ENCODE measurements at places on chromosomes 1 and 21. TPM values are rescaled to one million over a fixed set of nuclear protein-coding genes. Genes with fewer than 3 reads are reported as not detected.

OR2T35 gene
- not detected for total RNA-seq

JAM2 gene
- 15.6 TPM for total RNA-seq

VN1R5 gene
- total RNA-seq, result not detected

FAM229A gene
- total RNA-seq, result 1.8 TPM

GJA5 gene
- total RNA-seq, result 8.8 TPM

LIN28A gene
- not detected for total RNA-seq

CTH gene
- total RNA-seq, result 1.1 TPM

DPT gene
- total RNA-seq, result 39.5 TPM

LAMB3 gene
- 1.1 TPM for total RNA-seq

SLC9C2 gene
- not detected for total RNA-seq

NADK gene
- total RNA-seq, result 31.2 TPM

TAGLN2 gene
- 162 TPM for total RNA-seq

GRCh38 chr1:241817956-241818612 is 29.9 kb upstream of the EXO1 start:
- H3K27me3 ChIP-seq, result no peaks in the 10 kb centered on the region
- no peaks in the 10 kb centered on the region for H3K36me3 ChIP-seq
- no peak for DNase-seq
- no peak overlapping the region for H3K4me3 ChIP-seq

DNA sequence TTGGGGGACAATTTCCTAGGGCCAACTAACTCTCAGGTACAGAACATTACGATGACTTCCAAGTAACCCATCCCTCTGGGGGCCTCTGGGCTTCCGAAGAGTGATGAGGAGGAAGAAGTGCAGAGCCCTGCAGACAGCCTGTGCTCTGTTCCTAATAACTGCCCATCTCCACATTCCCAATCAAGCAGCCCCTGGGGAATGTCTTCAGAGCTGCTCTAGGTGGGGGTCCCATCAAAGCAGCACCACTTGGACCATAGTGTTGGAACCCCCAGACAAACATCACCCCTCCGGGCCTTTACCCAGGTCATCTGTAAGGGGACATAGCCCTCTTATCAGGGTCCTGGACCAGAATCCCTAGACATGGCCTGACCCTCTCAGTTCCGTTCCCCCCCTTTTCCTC is 357.3 kb downstream of the NPHP4 start:
- DNase-seq, result no peak
- no peaks in the 10 kb centered on the region for H3K36me3 ChIP-seq
- H3K4me3 ChIP-seq, result no peak overlapping the region
- no peak overlapping the region for H3K27ac ChIP-seq
- H3K4me1 ChIP-seq, result no peaks in the 10 kb centered on the region
- H3K27me3 ChIP-seq, result peaks cover 9% of the 10 kb centered on the region

GRCh38 chr1:186244825-186245224 is 130.2 kb downstream of the TPR start:
- H3K36me3 ChIP-seq, result no peaks in the 10 kb centered on the region
- H3K4me1 ChIP-seq, result no peaks in the 10 kb centered on the region
- DNase-seq, result no peak

GRCh38 chr1:168179438-168180147 is 831 bp downstream of the TIPRL start:
- H3K4me1 ChIP-seq, result peaks cover 14% of the 10 kb centered on the region
- peak overlapping the region; percentile 96 for H3K27ac ChIP-seq
- H3K4me3 ChIP-seq, result peak overlapping the region; percentile 74
- H3K36me3 ChIP-seq, result peaks cover 8% of the 10 kb centered on the region
- H3K27me3 ChIP-seq, result no peaks in the 10 kb centered on the region
- no peak for DNase-seq

DNA sequence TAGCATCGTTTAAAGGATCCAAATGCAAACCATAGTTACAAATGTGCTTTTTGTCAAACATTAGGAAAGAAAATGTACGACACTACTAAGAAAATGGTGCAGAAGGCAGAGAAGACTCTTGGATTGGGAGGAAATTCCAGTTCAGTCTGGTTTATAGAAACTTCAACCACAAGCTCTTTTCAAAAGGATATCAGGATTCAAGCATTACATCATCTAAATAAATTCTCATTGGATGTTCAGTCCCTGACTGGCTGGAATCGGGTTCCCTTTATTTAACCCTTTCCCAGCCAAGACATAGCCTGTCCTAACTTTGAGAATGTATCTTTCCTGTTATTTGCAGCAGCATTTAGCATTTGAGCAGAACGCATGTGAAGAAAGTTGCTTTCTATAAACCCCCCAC is 184.6 kb downstream of the LMO4 start:
- DNase-seq, result no peak
- no peaks in the 10 kb centered on the region for H3K27me3 ChIP-seq
- H3K4me1 ChIP-seq, result no peaks in the 10 kb centered on the region
- H3K27ac ChIP-seq, result no peak overlapping the region
- no peak overlapping the region for H3K4me3 ChIP-seq
- no peaks in the 10 kb centered on the region for H3K36me3 ChIP-seq

DNA sequence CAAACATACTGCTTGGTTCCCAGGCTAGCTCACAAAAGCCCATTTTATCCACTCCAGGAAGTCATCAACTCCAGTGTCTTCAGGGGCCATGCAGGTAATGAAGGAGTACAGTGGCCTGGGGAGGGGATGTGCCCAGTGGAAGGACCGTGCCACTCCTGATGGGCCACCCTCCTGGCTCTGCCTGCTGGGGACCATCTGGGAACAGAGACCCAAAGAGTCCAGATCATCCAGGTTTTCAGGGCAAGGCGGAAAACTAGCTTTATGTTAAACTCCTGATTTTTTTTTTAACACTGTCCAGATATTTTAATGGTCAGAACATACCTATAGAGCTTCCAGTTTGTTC is 75.6 kb downstream of the CD46 start:
- no peaks in the 10 kb centered on the region for H3K36me3 ChIP-seq
- no peaks in the 10 kb centered on the region for H3K27me3 ChIP-seq
- H3K27ac ChIP-seq, result peak overlapping the region; percentile 100
- DNase-seq, result no peak
- H3K4me3 ChIP-seq, result no peak overlapping the region

- H3K27me3 ChIP-seq, result no peaks in the 10 kb centered on the region
- H3K27ac ChIP-seq, result no peak overlapping the region
- H3K4me3 ChIP-seq, result no peak overlapping the region
- DNase-seq, result no peak
Observed at GRCh38 chr1:236484310-236484971, 39.3 kb upstream of the LGALS8 start.

DNA sequence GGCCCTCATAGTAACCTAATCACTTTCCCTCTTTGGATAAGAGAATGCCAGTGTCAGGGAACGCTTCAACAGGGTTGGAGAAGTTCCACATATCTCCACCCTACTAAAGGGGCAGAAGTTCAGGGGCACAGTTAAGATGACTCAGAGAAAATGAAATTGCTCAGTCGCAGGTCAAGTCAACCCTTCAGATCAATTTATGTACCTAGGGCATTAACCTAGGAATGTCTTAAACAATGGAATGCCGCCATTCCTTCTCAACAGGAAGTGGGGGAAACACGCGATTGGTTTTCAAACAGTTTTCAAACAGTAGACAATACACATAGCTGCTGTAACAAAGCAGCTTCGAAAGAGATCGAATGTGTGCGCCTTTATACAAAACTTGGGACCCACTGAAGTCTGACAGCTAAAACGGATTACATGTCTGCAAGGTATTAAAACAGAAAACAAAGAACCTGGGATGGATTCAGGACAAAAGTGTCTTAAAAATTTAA is 897 bp downstream of the SLC25A24 start:
- H3K4me3 ChIP-seq, result peak overlapping the region; percentile 83
- no peaks in the 10 kb centered on the region for H3K36me3 ChIP-seq
- no peaks in the 10 kb centered on the region for H3K27me3 ChIP-seq

- H3K4me3 ChIP-seq, result no peak overlapping the region
- DNase-seq, result no peak
- H3K4me1 ChIP-seq, result no peaks in the 10 kb centered on the region
- no peak overlapping the region for H3K27ac ChIP-seq
- H3K36me3 ChIP-seq, result peaks cover 3% of the 10 kb centered on the region
Observed at GRCh38 chr1:111417755-111418154, 9.8 kb downstream of the OVGP1 start.

DNA sequence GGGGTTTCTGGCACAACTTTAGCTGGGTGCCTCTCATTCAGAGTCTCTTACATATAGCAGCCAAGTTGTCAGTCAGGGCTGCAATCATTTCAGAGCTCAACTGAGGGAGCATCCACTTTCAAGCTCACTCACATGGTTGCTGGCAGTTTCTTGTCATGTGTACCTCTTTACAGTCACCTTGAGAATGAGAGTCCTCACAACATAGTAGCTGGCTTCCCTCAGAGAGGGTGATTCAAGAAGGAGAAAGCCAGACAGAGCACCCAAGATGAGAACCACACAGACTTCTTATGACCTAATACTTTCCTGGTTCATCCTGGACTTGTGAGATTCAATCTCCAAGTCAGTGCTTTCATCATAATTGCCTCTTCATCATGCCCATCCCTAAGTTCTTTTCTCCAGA is 57.2 kb downstream of the DPT start:
- H3K4me3 ChIP-seq, result no peak overlapping the region
- H3K27me3 ChIP-seq, result no peaks in the 10 kb centered on the region
- H3K36me3 ChIP-seq, result no peaks in the 10 kb centered on the region
- no peak overlapping the region for H3K27ac ChIP-seq
- no peaks in the 10 kb centered on the region for H3K4me1 ChIP-seq

GRCh38 chr1:204304067-204304466 is 55.7 kb downstream of the PLEKHA6 start:
- no peaks in the 10 kb centered on the region for H3K36me3 ChIP-seq
- H3K27me3 ChIP-seq, result no peaks in the 10 kb centered on the region
- DNase-seq, result no peak
- no peak overlapping the region for H3K27ac ChIP-seq
- no peak overlapping the region for H3K4me3 ChIP-seq
- peaks cover 38% of the 10 kb centered on the region for H3K4me1 ChIP-seq

DNA sequence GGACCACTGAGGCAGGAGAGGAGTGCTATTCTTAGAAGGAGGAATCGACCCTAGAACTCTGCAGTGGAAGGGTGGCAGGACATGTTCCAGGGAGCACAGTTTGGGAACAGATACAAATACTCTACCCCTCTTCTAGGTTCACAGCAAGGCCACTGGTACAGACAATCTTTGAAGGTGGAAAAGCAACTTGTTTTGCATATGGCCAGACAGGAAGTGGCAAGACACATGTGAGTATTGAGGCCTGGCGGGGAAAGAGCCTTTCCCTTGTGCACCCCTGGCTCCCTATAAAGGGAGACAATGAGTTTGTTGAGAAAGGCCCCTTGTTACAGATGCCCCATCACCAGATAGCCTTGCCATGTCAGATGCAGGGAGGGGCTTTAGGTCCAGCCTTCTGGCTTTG is 17.8 kb downstream of the KIF2C start:
- no peaks in the 10 kb centered on the region for H3K36me3 ChIP-seq
- DNase-seq, result no peak
- no peak overlapping the region for H3K27ac ChIP-seq
- H3K4me3 ChIP-seq, result no peak overlapping the region
- no peaks in the 10 kb centered on the region for H3K4me1 ChIP-seq

GRCh38 chr1:81499487-81499886 is 301.2 kb upstream of the ADGRL2 start:
- H3K27me3 ChIP-seq, result no peaks in the 10 kb centered on the region
- no peaks in the 10 kb centered on the region for H3K36me3 ChIP-seq
- peak overlapping the region; percentile 28 for H3K27ac ChIP-seq
- DNase-seq, result no peak
- H3K4me1 ChIP-seq, result peaks cover 4% of the 10 kb centered on the region

- peaks cover 29% of the 10 kb centered on the region for H3K4me1 ChIP-seq
- no peaks in the 10 kb centered on the region for H3K36me3 ChIP-seq
- H3K27ac ChIP-seq, result peak within 1 kb of the TSS; percentile 82
- no peaks in the 10 kb centered on the region for H3K27me3 ChIP-seq
- DNase-seq, result peak; percentile 69
- H3K4me3 ChIP-seq, result peak within 1 kb of the TSS; percentile 95
Observed at GRCh38 chr1:157993147-157993917, at the start of gene KIRREL1. Gene KIRREL1 (plus strand): TSS chr1:157993645. CDS start chr1:157993677, 32 bp downstream.

GRCh38 chr1:39528082-39528481 is 36.6 kb downstream of the BMP8A start:
- no peak overlapping the region for H3K4me3 ChIP-seq
- H3K27me3 ChIP-seq, result no peaks in the 10 kb centered on the region
- no peak overlapping the region for H3K27ac ChIP-seq
- DNase-seq, result no peak

- no peaks in the 10 kb centered on the region for H3K36me3 ChIP-seq
- H3K27me3 ChIP-seq, result no peaks in the 10 kb centered on the region
- no peak for DNase-seq
- no peak overlapping the region for H3K27ac ChIP-seq
- no peaks in the 10 kb centered on the region for H3K4me1 ChIP-seq
- no peak overlapping the region for H3K4me3 ChIP-seq
Observed at GRCh38 chr1:241045659-241046058, 311.3 kb downstream of the RGS7 start.

GRCh38 chr21:44617071-44617501 is 5.2 kb downstream of the KRTAP10-8 start:
- no peak for DNase-seq
- H3K27ac ChIP-seq, result no peak overlapping the region
- H3K4me1 ChIP-seq, result no peaks in the 10 kb centered on the region
- H3K36me3 ChIP-seq, result no peaks in the 10 kb centered on the region
- H3K27me3 ChIP-seq, result no peaks in the 10 kb centered on the region
- no peak overlapping the region for H3K4me3 ChIP-seq

GRCh38 chr1:202225131-202225530 is 31.5 kb downstream of the LGR6 start:
- H3K27me3 ChIP-seq, result peaks cover 3% of the 10 kb centered on the region
- H3K4me3 ChIP-seq, result no peak overlapping the region
- DNase-seq, result no peak
- no peaks in the 10 kb centered on the region for H3K4me1 ChIP-seq
- no peak overlapping the region for H3K27ac ChIP-seq
- no peaks in the 10 kb centered on the region for H3K36me3 ChIP-seq

DNA sequence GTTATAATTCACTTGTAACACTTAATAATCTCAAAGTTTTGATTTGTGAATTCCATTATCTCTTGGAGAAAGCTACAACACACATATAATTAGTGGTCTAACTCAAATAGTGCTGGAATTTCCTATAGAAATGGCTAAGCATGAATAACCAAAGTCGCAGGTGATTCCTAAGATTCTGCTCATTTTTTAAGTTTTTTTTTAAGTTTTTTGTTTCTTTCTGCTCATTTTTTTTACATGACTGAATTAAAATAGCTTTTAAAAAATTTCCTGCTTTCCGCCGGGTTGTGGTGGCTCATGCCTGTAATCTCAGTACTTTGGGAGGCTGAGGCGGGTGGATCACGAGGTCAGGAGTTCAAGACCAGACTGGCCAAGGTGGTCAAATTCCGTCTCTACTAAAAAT is 90.4 kb downstream of the APP start:
- no peaks in the 10 kb centered on the region for H3K36me3 ChIP-seq
- H3K27ac ChIP-seq, result no peak overlapping the region
- H3K4me3 ChIP-seq, result no peak overlapping the region
- H3K4me1 ChIP-seq, result peaks cover 13% of the 10 kb centered on the region
- no peak for DNase-seq

- no peak for DNase-seq
- H3K27me3 ChIP-seq, result no peaks in the 10 kb centered on the region
- H3K36me3 ChIP-seq, result no peaks in the 10 kb centered on the region
- no peaks in the 10 kb centered on the region for H3K4me1 ChIP-seq
- H3K4me3 ChIP-seq, result no peak overlapping the region
Observed at GRCh38 chr1:232732344-232732910, 72.8 kb upstream of the MAP10 start.

- no peak overlapping the region for H3K27ac ChIP-seq
- no peaks in the 10 kb centered on the region for H3K27me3 ChIP-seq
Observed at GRCh38 chr1:89627596-89627962, 5.3 kb upstream of the LRRC8C start.

All from heart left ventricle (tissue), 16 donors.